ENCODE measurements at places on chromosomes 4 and X.

- DNase-seq: no peak
Measured at GRCh38 chr4:176013476-176014247, 52.0 kb upstream of the WDR17 start.

- peak; percentile 83 for DNase-seq
Measured at GRCh38 chrX:39149761-39150160, 348.5 kb downstream of the MID1IP1 start.

- no peak for DNase-seq
Measured at GRCh38 chrX:75748431-75748830, 36.6 kb downstream of the MAGEE2 start.

DNA sequence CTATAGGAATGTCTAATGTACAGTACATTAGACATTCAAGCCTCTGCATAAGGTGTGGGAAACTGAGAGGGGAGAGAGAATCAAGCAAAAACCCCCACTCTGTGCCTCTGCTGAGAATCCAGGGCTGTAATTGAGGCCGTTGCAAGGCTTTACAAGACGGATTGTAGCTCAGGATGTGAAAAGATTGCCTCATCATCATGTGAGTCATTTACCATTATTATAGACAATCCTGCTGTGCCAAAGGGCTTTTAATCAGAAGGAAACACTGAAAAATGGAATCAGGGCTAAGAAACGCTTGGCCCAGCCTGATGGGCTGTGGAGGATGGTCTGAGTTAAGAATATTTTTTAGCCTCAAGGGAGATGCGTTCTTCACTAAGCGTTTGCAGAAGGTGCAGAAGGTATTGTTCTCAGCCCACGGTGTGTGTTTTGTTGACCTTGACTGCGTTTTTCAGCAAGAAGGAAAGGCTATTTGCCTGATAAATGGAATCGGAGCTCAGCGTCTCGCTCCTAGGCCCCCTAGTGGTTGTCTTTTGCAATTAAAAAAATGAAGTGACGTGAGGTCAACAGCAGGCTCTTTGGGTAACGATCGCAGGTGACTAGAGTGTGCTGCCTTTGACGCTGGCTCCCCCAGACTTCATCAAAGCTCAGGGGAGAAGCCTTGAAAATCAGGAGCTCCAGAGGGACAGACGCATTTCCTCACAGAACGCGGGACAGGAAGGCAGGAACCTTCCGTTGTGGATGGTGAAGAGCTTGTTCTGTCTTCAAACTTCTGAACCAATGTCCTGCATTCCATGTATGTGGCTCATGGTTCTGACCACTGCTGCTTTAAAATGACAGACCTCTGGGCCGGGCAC lies 18.1 kb upstream of the CHRNA9 start:
- no peak for DNase-seq

GRCh38 chr4:2250357-2251072 lies 8.6 kb upstream of the HAUS3 start:
- DNase-seq: peak; percentile 49

DNA sequence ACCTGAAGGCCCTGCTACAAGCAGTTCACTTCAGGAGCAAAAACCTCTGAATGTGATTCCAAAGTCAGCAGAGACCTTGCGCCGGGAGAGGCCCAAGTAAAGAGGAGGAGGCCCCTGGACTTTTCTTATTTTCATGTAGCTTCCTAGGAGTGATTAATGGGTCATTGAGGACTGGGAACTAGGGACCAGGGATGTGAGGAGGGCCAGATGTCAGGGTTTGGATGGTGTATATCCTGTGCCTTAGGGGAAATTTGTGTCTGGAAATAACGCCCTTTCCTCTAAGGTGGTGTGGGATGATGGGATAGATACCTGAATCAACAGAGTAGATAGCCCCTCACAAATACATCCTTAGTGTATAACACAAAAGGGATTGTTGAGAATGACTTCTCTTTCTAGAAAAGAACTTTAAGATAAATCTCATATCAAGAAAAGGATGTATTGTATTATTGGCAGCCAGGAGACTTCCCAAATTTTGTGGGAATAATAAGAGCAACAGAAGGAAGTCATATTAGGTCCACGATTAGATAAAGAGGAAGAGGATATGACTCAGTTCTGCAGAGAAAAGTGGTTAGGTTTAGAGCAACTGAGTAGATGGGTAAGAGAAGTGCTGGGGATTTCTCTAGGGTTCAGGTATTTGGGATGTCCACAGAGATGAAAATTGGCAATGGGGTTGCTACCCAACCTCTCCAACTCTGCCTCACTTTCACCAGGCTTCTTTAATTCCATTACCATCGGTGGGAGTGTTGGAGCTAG lies 1.1 kb downstream of the ITGB1BP2 start:
- no peak for DNase-seq

- DNase-seq: no peak
Measured at GRCh38 chr4:185246453-185246852, 37.1 kb downstream of the SNX25 start.

DNA sequence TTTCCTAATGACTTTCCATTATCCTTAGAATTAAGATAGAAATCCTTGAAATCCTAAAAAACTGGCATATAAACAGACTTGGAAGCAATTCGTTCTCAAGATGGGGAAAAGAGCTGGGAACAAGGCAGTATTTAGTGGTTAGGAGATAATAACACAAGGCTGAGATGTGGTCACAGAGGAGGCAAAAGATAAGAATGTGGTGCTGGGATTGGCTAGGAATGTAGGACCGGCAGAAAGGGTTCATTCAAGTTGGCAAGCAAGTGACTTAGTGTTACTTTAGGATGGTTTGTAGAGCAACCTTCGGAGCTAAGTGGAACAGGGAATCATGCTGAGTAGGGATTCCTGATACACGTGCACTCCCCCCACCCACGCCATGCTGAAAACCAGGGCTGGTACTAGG lies 121.9 kb upstream of the RPS6KA3 start:
- DNase-seq: no peak

DNA sequence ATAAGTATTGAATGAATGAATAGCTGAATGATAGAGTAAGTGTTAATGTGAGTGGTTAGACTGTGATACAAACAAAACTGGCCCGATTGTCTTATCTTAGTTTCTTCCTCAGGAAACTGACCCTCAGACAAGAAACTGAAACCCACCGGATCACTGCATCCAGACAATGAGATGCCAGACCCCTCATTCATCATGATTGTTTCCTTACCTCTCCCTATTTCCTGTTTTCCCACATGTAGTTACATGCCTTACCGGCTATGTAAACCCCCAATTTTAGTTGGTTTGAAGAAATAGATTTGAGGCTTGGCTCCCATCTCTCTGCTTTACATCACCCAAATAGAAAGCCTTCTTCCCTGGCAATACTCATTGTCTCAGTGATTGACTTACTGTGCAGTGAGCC lies 218.9 kb upstream of the PPP1R2C start:
- no peak for DNase-seq

GRCh38 chr4:76830612-76830963 lies 67.4 kb downstream of the SOWAHB start:
- DNase-seq: no peak

DNA sequence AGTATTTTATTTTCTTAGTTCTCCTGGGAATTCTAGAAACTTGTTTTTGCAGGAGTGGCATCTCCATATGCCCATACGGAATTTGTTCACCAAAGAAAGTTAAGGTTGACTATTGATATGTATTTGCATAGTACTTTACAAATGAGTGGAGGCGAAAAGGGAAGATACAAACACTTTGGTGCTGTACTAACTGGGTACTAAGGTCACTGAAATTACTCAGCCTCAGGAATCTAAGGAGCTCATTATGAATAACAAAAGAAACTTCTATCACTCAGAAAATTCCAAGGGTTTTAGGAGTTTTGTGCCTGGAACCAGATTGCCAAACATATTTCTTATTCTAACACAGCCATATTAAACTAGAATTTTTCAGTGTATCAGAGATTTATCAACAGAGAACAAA lies 27.4 kb upstream of the TMPRSS11B start:
- DNase-seq: no peak

DNA sequence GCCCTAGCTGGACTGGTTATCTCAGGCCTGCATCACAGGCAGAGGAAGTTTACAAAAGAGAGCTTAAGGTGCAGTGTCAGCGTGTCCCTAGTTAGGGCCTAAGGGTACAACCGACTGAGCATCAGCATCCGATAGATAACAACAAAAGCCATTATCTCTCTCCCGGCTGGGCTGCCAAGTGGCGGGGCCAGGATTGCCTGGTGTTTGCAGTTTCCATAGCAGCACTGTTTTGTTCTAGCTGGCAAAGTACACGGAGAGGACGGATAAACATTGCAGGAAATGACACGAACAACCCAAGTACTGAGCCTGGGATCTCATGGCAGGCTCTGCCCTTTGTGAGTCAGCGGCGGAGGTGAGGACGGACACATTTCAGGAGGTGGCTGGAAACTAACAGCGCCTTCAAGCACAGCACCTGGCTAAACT lies 104.7 kb upstream of the NOCT start:
- DNase-seq: no peak

- no peak for DNase-seq
Measured at GRCh38 chr4:71217688-71218087, 121.1 kb upstream of the SLC4A4 start.

GRCh38 chr4:147825451-147826287 lies 93.8 kb downstream of the ARHGAP10 start:
- no peak for DNase-seq

DNA sequence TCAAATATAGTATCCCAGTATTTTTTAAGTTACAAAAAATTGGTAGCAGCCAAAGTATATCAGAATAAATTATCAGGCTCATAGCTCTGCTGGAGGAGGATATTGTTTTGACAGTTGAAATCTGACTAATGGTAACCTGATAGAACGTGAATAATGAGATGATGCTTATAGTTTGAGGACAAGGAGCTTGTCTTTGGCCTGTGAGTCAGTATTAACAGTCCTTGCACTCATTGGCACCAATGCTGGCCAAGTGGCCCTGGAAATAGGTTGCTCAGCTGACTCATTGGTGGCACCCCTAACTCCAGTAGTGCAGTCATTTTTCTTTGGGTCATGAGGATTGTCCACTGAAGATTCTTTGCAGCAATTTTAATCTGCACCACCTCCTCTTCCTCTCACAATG lies 203.3 kb upstream of the JADE1 start:
- no peak for DNase-seq

- no peak for DNase-seq
Measured at GRCh38 chr4:138307319-138307718, 65.2 kb upstream of the SLC7A11 start.

DNA sequence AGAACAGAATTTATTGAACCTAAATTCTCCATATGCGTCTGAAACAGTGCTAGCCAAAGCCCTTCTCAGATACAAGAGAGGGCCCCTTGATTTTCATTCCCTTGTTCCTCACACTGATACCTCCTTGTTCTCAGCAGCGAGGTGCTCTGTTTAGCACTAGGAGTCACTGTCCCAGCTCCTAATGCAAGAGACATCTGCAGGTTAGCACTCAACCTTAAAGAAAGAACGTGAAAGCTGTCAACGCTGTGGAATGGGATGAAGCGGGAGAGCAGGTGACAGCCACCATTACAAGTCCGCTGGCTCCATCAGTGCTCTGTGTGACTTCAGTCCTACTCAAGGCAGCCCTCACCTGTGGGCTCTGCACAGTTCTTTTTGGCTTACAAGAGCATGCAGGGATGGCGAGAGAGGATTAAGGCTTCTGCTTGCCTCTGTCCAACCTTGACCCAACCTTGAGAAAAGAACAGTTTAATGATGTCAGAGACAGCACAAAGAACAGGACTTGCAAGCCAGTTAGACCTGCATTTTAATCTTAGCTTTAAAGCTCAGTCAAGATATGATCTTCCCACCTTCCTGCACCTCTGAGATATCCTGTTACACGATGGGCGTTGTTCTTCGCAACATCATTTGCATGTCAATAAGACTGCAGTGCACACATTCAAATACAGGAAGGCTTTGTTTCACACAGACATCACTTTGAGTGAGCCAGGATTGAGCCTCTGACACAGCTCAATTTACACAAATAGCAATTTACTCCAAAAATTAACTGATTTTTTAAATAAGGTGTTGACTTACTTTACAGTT lies 95.1 kb downstream of the ARSF start:
- no peak for DNase-seq

DNA sequence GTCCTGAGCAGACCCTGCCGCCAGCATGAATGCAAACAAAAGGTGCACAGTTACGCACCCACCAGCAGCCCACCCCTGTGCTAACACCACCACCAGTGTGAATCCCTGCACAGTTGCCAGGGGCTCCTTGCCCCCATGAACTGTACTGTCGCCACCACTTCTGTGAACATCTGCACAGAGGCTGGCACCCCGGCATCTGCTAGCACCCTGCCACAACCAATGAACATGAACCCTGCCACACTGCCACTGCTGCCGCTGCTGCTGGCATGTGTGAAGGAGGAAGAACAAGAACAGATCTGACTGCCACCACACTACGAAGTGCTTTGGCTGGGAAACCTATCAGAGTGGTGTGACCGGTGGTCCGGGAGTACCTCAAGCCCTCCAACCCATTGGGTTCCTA lies 261.3 kb downstream of the PARM1 start:
- DNase-seq: no peak

DNA sequence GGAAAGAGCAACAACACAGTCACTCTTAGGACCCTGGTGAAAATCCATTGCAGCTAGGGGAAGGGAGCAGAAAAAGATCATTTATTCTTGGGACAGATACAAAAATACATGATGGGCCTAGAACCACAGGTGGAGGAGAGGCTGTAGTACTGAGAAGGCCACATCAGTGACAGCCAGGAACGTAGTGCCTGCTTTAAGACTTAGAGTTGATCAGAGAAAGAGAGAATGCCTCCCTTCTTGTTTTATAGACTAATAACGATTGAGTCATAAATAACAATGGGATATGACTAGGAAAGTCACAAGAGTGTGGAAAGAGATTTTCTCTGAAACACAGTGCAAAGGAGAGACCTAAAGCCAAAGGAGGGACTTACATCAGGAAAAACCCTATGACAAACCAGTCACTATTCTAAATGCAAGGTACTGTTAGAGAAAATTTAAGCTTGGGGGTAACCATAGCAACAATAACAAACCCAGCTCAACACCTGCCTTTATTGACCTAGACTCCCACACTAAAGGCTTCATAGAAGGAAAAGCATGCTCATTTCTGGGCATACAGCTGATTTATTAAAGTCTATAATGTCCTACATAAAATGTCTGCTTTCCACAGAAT lies 1015.0 kb upstream of the GRID2 start:
- no peak for DNase-seq

GRCh38 chrX:10160211-10160610 lies 3.4 kb downstream of the CLCN4 start:
- DNase-seq: no peak

DNA sequence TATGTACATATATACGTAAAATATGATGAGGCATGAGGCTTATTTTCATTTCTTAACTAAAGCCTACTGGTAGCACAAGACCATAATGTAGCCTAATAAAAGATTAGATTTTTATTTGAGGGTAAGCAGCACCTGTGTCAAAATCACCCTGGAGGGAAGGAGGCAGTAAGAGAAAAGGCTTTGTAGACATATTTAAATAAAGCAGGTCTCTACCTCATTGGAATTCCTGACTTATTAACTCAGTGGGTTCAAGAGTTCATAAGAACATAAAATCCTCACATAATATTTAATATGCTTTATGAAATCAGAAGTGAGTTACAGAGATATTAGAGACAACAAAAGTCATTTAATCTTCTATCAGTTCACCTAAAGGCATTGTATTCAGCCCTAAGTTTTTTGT lies 261.6 kb upstream of the ANKRD50 start:
- DNase-seq: no peak
